ENCODE measurements at places on chromosomes 16 and 17. TPM values are rescaled to one million over a fixed set of nuclear protein-coding genes. Genes with fewer than 3 reads are reported as not detected.

The TMEM100 gene
- 2.1 TPM for total RNA-seq

The RBFOX1 gene
- total RNA-seq = under 0.01 TPM

- no peak for DNase-seq
Observed at GRCh38 chr17:45430738-45431530, 1.7 kb downstream of the ARHGAP27 start.

GRCh38 chr16:68643227-68643626 is 1.9 kb upstream of the CDH3 start:
- no peak for DNase-seq

DNA sequence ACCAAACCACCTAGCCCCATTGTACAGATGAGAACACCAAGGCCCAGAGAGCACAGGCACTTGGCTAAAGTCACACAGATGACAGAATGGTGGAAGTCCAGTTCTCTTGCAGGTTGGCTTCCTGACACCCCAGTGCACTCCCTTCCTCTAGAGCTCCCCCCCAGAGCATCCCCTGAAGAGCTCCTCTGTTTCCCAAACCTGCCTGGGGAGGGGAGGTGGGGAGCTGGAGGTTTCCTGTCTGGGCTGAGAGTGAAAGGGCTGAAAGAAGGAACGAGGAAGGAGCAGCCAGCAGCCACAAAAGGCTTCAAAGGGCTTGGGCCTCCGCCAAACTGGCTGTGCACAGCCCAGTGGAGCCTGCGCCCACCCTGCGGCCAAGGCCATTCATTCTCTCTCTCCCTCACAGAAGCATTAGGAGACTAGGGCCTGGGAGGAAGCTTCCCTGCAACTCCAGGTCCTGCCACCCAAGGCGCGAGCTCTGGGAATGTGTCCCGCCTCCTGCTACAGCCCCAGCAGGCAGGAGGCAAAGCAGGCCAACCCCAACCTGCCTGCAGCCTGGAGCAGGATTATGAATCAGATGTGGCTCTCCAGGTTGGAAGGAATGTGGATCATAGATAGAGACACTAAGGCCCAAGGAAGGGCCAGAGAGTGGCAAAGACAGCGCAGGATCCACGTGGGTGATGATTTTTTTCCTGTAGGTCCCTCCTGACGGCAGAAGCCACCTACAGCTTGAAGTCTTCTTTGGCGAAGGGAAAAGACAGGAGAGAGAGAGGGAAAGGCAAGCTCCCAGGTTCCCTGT is 913 bp downstream of the SLC13A5 start:
- DNase-seq = peak; percentile 11

DNA sequence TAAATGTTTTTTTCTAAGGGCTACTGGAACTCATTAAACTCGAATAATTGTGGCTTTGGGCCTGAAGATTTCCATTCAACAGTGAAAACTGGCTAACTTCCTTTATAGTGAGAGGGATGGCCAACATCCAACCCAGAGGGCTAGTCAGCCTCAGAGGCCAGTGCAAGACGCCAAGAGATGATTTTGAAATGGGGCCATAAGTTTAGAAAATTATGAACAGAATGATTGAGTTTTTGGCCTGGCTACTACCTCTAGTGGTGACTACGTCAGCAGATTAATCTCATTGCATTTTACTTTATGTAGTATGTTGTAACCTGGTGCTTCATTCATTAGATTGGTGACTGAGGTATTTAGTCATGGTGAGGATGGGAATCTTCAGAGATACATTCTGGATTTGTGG is 28.4 kb downstream of the HAPSTR1 start:
- peak; percentile 63 for DNase-seq

The SPECC1 gene
- 40.3 TPM for total RNA-seq

The CDRT15 gene
- total RNA-seq = 0.84 TPM

The ABCA10 gene
- total RNA-seq = 0.12 TPM

Measured in RPMI7951 (cell line).